ENCODE measurements at places on chromosomes 12 and 14. TPM values are rescaled to one million over a fixed set of nuclear protein-coding genes. Genes with fewer than 3 reads are reported as not detected.
A peak's percentile ranks its signal among the peaks of the same experiment; 100 is the strongest.

GRCh38 chr12:16939871-16940306, 333.9 kb upstream of the LMO3 start:
- DNase-seq = peak; percentile 4

GRCh38 chr14:54778618-54779345, 123.8 kb downstream of the GCH1 start:
- no peak for DNase-seq

GRCh38 chr12:123914726-123915333, 57.8 kb downstream of the CCDC92 start:
- DNase-seq = no peak

- no peak for DNase-seq
Measured at GRCh38 chr12:30564394-30564793, 131.3 kb downstream of the IPO8 start.

DNA sequence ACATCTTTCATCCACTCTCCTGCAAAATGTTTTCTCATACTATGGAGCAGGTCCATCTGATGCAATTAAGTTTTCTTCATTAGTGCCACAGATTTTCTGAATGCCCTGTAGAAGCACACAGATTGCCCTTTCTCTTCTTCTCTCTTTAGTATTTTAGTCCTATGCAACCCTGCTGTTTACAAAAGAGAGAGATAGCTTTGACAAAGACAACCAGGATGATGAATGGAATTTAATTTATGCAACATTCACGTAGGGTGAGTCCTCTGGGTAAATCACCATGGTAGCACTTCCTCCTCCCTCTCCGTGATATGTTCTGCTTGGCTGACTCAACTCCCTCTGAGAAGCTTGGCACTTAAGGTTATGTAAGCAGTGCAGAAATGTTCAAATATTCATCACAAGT, 400.9 kb upstream of the PDE3A start:
- no peak for DNase-seq

GRCh38 chr12:13227191-13227590, 30.7 kb downstream of the EMP1 start:
- no peak for DNase-seq

DNA sequence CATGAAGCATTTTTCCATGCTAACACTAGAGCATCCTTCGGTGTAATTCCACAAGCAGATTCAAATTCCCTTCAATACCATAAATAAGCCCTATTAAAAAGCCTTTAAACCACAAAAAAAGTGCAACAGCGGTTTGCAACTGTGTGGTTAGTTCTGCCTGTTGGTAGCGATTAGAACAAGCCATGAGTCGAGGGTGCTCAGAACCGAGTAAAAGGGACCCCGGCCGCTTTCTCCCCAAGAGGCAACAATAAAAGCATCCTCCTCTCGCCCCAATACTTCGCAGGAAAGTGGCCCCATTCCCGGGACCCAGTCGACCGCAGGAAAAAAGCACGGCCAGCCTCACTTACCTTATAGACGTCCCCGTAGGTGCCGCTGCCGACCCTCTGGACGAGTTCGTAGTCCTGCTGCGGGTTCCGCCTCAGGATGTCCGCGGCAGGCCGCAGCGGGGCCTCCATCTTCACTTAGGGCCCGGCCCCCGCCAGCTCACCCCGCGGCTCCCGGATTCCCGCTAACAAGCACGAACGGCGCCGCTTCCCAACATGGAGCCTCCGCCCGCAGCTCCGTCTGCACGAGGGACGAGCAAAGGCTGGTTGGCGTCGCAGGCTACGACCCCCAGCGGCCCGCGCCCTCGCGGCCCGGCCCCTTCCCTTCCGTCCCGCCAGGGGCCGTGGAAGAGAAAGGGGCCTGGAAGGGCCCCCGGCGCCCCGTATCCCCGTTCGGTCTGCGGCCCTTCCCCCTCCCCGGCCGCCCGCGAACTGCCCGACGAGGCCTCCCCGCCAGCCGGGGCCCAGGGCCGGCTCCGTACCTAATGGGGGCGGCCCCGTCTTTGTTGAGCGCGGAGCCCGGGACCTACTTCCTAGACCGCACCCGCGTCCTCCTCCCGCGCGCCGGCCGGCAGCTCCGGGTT, 521 bp downstream of the MAP4K5 start:
- DNase-seq = peak; percentile 63

RPGRIP1 gene
- 0.74 TPM for polyA plus RNA-seq

All from left renal cortex interstitium (tissue), 4 donors.